H1 (cell line): ENCODE measurements at places on chromosomes 7 and 10.

DNA sequence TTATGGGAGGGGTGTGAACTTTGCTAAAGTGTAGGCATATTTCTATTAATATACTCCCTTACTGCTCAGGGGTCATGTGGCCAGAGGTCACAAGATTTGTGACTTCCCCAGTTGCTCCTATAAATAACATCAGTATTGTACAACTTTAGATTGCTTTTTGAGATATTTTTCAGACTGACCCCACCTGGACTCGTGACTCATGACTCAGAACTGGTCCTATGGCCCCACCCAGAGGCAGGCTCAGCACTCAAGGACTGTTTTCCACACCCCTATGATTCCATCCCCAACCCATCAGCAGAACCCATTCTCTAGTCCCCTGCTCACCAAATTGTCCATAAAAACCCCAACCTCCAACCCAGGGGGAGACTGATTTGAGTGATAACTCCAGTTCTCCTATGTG lies 2.7 kb upstream of the CUL2 start:
- no peak for DNase-seq

DNA sequence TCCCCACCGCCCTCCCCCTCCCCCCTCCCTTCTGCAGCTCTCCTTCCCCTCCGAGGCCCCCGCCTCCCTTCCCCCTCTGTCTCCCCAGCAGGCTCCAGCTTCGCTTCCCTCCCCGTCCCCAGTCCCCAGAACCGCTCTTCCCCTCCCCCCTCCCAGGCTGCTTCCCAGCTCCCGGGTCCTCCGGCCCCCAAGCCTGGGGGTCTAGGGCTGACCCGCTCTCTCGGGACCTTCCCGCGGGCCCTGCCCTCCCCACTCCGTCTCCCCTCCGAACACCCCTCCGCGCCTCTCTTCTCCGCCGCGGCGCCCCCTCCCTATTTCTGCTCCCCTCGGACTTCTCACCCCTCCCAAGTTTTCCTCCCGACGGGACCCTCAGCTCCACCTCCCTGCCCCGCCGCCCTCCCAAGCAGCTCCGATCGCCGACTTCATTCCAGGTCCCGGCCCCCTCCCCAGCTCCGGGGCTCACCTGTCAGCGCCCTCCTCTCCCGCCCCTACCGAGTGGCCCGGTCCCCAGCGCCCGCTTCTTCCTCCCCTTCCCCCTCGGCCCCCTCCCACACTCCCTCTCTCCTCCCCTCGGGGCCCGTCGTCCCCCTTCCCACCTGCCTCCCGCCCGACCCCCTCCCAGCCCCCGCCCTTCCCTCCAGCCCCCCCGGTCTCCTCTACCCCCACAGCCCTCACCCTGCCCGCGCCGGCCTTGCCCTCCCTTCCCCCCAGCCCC lies 990 bp downstream of the ZNF467 start:
- DNase-seq = no peak

DNA sequence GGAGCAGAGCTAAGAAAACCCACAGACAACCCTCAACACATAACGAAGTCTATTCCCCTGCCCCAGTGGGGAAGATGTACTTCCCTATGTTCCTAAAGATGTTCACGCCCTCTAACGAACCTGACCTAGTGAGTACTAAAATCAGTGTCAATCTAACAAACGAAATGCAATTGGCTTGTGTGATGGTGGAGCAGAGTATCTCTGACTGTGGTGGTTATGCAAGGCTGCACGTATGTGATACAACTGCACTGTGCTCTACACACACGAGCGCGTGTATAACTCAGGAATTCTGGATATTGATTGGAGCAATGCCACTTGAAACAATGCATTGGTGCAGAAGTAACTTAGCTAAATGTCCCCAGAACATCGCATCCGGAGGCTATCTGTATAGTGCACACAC lies 1.3 kb downstream of the ANKRD16 start:
- no peak for DNase-seq

- DNase-seq = no peak
Observed at GRCh38 chr7:32169228-32169627, 99.0 kb upstream of the PDE1C start.

- no peak for DNase-seq
Observed at GRCh38 chr10:13276749-13277365, 23.0 kb downstream of the PHYH start.

DNA sequence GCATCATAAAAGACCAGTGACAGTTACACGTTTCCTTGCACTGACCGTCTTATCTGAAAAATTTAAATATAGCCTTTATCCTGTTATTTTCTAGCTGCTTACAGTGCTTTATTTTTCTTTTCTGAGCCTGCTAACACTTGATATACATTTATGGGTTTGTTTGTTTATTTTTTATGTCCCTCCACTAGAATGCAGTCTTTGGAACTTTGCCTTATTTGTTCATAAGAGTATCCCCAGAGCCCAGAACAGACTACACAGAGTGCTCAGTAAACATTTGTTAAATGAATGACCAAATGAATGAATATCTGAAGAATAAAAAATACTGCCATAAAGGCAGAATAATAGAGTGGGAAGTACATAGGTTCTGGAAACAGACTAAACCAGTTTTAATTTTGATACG lies 202.3 kb upstream of the LRRN3 start:
- DNase-seq = no peak

GRCh38 chr7:91089382-91089963 lies 174.8 kb upstream of the FZD1 start:
- DNase-seq = no peak

DNA sequence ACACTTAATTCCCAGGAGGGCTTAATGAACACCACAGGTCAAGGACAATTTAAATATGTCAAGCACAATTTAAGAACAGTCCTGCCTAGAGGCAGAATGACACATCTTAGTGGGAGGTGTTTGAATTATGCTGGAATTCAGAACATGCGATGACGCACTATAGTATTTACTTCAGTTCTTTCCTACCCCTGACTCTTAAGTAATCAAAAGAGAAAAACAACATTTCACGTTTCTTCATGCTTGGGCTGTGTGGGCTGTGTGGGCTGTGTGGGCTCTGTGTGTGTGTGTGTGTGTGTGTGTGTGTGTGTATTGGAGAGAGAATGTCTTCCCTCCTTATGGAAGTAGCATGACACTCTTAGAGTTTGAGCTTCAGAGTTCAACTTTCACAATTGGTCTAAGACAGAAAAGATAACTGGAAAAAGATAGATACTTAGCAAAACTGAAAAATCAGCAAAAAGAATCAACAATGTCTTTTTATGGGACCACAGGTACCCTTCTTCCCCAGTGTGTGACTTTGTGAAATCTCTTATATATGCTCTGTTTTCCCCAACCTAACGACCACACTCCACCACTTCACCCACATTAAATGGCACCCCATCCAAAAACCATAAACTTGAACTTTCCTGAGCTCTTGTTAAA lies 33.7 kb upstream of the CABCOCO1 start:
- no peak for DNase-seq
